ENCODE measurements at places on chromosomes 6 and 20.

- no peak for DNase-seq
Measured at GRCh38 chr6:35321091-35321490, 21.3 kb upstream of the PPARD start.

GRCh38 chr6:27241443-27241842 lies 6.1 kb upstream of the PRSS16 start:
- no peak for DNase-seq

DNA sequence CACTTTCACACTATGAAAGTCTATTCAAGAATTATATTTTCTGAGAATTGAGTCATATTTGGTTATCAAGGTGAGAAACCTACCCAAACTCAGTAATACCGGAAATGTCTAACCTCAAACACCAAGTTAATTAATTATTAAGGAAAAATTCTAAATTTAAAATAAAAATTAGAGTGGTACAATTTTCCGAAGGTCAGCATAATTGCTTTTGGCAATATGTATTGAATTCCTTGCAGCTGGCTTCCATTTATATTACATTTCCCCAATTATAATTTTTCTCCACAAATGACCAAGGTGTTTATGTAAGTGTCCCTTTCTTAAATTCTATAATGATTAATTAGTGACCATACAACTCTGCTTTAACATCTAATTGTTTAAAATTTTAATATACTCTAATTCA lies 316.0 kb upstream of the IRAK1BP1 start:
- DNase-seq, result no peak

DNA sequence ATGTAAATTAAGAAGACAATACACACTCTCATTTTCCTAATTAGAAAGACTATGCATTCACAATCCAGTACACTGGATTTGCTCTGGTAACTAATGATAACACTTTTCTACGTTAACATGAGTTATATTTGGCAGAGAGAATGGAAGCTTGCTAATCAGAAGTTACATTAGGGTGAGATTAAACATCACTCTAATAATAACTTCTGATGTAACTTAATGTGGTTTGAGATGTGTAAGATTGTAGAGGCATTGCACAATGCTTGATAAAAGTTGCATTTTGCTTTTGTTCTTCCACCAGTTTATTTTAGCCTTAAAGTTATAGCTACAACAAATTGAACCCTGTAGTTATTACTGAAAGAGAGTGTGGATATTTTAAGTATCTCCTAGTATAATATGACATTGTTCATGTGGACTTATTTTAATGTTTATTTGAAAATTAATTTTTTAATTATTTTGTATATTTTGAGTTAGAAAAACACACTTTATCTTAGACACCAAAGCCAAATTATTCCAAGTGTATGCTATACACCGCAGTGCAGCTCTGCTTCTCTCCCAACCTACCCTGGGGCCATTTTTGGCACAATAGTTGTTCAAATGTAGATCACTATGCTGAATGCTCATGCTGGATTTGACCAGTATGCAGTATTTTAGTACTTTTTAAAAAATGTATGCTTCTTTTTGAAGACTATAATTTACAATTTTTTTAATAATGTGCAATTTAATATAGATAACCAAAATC lies 143.2 kb downstream of the SLC16A10 start:
- DNase-seq, result no peak

- DNase-seq, result no peak
Measured at GRCh38 chr6:6712449-6713403, 124.2 kb downstream of the LY86 start.

DNA sequence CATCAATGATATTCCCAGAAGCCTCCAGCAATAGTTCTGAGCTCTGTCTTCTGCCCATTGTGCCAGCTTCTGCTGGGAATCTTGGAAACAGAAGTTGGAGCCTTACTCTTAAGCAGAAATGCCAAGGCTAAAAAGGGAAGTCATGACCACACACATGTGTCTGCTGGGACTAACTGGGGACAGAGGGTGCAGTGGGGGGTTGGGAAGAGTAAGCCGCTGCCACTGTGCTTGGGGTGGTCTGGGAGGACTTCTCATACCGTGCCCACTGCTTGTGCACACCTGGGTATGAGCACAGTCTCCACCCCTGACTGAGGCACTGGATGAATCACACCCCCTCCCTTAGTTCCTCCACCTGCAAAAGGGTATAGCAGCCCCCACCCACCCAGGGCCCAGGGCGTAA lies 90.7 kb downstream of the CDC5L start:
- no peak for DNase-seq

GRCh38 chr6:160041608-160042007 lies 72.7 kb downstream of the IGF2R start:
- no peak for DNase-seq

DNA sequence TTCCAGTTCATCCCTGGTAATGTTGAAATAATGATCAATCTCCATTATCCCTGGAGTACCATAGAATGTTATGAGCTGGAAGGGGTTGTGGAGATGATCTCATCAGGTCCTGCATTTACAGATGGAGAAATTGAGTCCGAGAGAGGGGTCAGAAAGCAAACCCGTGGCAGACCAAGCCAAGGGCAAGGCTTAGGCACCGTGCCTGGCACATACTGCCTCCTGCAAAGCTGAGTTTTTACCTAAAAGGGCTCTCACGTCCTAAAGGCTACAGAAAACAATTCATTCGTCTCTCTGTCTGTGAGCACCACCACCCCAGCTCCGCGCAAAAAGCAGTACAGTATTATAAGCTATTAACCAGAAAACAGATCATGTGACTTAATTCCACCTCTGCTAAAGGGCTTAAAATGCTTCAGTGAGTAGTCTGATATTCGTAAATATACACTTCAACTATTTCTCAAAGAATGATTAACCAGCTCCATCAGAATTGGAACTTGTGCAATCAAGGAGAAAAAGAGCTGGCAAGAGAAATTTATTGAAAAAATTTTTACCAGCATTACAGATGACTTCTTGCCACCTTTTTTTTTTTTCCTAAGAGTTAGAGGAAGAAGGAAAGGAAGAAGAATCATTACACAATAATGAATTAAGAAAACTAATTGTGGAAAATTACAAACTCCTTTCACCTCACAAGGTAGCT lies 3.4 kb upstream of the PARD6B start:
- DNase-seq, result no peak

- DNase-seq, result no peak
Measured at GRCh38 chr20:61449916-61450315, 197.9 kb downstream of the CDH4 start.

DNA sequence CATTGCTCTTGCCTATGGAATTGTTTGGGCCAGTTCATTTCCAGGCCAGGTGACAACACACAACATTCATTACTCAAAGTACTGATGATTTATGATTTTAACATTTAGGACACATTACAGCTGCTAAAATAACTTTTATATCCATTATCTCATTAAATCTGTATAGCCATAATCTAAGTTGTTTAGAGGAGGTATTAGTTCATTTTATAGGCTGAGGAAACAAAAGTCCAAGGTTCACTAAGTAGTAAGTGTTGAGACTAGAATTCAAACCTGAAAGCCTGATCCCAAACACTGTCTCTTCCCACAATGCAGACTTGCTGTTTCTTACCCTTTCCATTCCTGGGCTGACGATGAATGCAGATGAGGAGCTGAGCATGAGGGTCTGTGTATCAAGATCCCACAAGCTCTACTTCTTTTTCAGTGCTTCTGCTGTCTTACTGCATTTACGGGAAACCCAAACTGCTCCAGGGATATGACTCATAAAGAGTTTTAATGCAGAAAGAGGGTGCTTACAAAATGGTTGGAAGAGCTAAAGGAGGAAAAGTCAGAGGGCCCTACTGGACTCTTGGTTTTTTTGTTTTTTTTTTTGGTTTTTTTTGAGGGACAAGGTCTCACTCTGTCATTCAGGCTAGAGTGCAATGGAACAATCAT lies 17.9 kb downstream of the TENT5A start:
- no peak for DNase-seq

DNA sequence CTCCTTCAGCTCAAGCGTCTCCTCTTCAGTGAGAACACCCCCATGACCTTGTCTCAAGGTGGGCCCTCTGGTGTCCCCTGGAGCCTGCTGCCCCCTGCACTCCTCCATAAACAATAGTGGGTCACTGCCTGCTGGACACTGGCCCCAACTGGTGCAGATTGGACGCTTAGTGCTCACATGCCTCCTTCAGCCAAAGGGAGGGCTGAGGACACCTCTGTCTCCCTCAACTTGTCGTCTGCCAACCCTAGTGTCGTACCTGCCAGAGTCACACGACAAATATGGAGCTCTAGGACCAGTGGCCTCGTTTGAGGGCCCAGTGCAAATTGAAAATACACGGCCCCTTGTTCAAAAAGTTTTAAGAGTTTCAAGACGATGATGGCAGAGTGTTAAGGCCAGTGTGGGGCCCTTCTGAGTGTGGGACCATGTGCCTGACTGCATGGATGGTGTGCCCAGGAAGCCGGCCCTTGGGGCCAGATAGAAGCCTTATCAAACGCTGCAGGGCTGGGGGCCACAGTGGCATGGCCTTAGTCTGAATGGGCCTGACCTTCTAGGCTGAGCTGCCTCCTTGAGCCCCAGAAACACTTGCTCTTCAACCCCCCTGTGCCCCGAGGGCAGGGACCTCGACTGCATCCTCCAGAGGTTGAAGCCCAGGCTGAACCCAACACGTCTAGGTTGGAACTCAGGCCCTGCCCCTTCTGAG lies 20.1 kb downstream of the APCDD1L start:
- DNase-seq, result no peak

DNA sequence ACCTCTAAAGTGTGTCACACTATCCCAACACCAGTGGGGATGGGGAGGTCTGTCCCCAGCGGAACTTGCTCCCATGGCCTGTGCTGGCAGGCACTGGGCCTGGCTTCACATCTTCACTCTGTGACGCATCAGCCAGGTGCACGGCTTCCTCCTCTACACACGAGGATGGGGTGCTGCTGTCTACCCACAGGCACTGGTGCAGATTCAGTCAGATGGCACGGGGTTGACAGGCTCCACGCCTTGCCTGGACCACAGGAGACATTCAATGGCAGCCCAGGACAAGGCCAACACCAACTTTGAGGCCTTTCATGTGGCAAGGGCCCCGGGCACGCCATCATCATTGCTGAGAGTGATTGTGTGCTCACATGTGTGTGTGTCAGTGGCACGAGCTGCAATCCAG lies 92.4 kb downstream of the TMEM242 start:
- no peak for DNase-seq

- DNase-seq, result no peak
Measured at GRCh38 chr20:55977690-55978459, 27.4 kb downstream of the CBLN4 start.

GRCh38 chr20:49236301-49236700 lies 17.1 kb downstream of the DDX27 start:
- no peak for DNase-seq

DNA sequence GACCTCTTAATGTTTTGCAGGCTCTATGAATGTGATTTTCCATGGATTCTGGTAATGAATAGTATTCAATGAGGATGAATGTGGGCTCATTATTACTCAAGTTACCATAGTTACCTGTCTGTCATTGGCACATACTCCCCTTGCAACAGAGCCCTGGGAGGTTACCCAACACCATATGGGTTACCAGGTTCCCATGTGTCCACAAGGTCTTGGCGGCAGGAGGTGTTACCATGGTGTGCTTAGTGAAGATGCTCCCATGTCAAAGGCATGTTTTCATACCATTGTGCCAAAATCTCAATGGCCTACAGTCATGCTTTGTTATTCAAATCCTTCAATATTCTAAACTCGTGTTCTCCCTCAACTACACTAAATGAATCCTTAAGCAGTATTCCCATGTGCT lies 232.5 kb downstream of the HDGFL1 start:
- DNase-seq, result no peak

- DNase-seq, result no peak
Measured at GRCh38 chr6:2578767-2579166, 172.0 kb downstream of the MYLK4 start.

GRCh38 chr6:170069611-170070010 lies 221.3 kb downstream of the DLL1 start:
- DNase-seq, result no peak

GRCh38 chr6:121428872-121429756 lies 6.3 kb upstream of the GJA1 start:
- DNase-seq, result no peak

GRCh38 chr20:23541330-23541729 lies 27.0 kb downstream of the CST9L start:
- DNase-seq, result no peak

DNA sequence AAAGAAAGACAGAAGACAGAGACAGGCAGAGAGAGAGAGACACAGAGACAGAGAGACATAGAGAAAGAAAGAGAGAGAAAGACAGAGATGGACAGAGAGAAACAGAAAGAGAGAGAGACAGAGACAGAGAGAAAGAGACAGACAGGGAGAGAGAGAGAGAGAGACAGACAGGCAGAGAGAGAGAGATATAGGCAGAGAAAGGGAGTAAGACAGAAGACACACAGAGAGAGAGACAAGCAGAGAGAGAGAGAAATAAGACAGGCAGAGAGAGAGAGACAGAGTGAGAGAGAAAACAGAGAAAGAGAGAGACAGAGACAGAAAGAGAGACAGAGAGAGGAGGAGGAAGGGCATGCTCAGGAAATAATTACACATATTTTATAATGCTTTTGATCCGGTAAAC lies 758.3 kb upstream of the DEFB115 start:
- no peak for DNase-seq

DNA sequence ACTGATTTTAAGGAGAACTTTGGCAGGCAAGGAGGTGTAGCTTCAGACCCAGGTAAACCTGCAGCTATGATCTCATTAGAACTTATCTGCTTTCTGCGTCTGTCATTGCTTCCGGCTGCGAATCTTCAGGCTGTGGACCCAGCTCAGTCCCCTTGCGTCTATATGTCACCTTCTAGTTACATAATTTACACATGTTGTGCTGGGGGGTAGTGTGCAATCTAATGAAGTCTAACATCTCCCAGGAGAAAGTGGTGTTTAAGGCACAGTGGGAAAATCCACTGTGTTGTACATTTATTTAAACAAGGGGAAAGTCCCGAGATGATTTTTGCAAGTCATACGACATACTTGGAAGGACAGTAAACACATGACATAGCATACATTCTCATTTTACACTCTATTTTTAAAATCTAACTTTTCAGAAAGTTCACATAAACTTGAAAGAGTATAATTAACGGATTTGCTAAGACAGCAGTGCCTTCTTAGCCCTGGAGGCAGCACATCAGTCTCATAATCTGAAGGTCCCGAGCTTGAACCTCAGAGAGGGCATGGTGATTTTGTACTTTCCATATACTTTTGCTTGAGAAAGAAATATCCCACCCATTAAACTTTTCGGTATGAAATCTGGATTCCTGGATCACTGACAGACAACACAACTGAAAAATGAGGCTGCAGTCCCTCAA lies 35.2 kb downstream of the GPX6 start:
- no peak for DNase-seq

DNA sequence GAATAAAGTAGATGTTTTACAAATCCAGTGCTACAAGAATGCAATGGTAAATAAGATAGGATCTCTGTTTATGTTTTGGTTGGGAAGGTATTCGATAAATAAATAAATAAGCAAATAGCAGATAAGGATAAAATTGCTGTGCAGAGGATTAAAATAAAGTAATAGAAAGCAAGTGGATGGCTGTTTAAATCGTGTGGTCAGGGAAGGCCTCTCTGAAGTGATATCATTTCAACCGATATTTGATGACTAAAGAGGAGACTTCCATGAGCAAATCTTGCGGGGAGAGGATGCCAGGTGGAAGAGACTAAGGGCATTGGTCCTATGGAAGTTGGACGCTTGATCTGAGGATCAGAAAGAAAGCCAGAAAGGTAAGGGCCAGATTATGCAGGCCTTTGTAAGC lies 92.0 kb upstream of the CCN2 start:
- no peak for DNase-seq

- DNase-seq, result no peak
Measured at GRCh38 chr6:51490101-51490500, 597.3 kb downstream of the PKHD1 start.

- DNase-seq, result no peak
Measured at GRCh38 chr6:143549949-143550268, 38.4 kb upstream of the FUCA2 start.

- DNase-seq, result no peak
Measured at GRCh38 chr6:91713911-91714310, 1127.0 kb upstream of the MAP3K7 start.

Measured in stimulated activated CD4-positive, alpha-beta T cell treated with anti-CD3 and anti-CD28 coated beads, Interleukin-4, amount 100 ng/mL, for 4 hours (primary cell).